Left renal pelvis (tissue), 4 donors: ENCODE measurements at places on chromosomes 2 and 18. TPM values are rescaled to one million over a fixed set of nuclear protein-coding genes. Genes with fewer than 3 reads are reported as not detected.

ZBTB7C gene
- 41.1 TPM for polyA plus RNA-seq

MBOAT2 gene
- 65.3 TPM for polyA plus RNA-seq

CPO gene
- 1.3 TPM for polyA plus RNA-seq

RAB11FIP5 gene
- polyA plus RNA-seq = 48.1 TPM

KCNK3 gene
- 0.15 TPM for polyA plus RNA-seq

IL1RN gene
- polyA plus RNA-seq = 1.4 TPM

DNA sequence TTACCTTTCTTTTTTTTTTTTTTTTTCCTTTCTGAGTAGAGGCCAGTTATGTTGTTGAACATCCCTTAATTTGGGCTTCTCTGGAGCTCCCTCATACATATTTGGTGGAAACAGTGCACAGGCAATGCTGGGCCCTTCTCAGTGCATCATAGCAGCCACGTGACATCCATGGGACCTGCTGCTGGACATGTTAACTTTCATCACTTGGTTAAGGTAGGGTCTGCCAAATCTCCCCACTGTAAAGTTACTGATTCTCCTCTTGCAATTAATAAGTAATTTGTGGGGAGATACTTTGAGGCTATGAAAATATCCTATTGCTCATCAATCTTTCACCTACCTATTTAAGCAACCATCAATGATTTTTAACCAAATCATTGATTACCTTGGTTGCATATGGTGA lies 211.5 kb upstream of the LYPD1 start:
- no peak for DNase-seq

GRCh38 chr2:54535599-54536195 lies 79.6 kb downstream of the SPTBN1 start:
- no peak for DNase-seq

DNA sequence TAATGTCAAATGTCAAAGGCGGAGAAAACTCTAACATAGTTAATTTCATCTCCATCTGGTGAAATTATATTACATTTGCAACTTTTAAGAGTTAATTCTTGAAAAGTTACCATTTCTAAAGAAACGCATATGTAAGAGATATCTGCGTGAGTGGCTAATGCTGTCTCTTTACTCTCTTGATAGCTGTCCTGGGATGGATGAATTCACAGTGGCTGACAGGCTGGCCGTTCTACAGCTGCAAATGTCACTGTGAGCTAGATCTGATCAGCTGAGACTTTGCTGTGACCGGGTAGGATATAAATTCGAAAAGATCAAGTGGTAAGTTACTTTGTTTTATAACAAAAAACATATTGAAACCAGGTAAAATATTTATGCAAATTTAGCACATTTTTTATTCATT lies 557.1 kb upstream of the DDX18 start:
- no peak for DNase-seq

GRCh38 chr2:189791338-189792042 lies 7.2 kb downstream of the PMS1 start:
- no peak for DNase-seq

- DNase-seq = no peak
These were observed 7.3 kb downstream of the MYO5B start for GRCh38 chr18:50187659-50188058.

DNA sequence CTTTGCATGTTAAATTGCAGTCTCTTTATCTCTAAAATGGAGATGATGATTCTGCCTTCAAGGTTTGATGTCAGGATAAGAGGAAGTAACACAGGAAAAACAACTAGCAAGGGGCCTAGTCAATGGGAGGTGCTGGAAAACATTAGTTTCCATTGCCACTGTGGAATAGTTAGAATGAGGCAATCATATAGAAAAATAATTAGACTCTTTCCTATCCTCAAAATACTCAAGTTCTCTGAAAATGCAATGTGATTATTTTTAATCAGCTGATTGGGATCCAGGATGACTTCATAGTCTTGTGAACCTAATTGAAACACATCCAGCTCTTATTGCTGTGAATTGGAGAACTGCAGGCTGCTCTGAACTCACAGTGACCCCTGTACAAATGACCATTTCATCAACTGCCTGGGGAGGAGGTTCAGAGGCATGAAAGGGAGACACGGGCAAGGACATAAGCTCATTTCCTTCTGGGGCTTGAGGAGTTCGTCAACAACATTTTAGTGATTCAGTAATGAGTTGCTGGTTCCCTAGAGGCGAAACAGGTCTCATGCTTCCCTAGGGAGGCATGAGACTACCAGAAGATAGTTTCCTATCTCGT lies 422.5 kb downstream of the LPIN1 start:
- DNase-seq = no peak

DNA sequence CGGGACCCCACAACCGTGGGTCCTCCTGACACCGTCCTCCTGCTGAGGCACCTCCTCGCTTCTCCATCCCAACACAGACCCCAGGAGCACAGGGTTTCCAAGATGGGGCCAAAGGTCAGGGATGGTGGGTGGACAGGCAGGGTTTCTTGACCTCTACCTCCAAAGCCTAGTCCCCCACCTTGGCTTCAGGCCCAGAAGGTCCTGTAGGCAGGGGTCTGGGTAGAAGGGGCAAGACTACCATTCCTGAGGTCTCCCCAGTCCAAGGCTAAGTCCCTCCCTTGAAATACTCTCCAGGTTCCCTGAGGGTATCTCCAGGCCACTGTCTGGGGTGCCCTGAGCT lies 7.1 kb downstream of the CYP26B1 start:
- no peak for DNase-seq

DNA sequence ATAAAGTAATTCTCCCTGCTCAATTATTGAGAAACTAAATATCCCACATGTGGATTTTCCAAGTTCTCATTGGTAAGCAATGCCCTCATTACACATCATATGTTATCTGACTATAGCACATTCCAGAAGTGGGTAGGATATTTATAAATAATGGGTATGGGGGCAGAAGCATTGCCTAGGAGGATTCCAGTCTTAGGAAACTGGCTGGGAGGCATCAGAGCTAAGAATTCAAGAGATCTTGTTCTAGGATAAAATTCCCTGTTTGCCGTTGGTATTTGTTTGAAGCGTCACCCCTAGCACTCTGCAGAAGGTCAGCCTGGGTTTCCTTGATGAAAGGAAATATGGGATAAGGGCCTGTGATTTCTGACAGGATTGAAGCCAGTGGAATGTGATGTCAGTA lies 20.1 kb downstream of the SIX2 start:
- DNase-seq = no peak

GRCh38 chr2:209574515-209574914 lies 150.7 kb downstream of the MAP2 start:
- no peak for DNase-seq

DNA sequence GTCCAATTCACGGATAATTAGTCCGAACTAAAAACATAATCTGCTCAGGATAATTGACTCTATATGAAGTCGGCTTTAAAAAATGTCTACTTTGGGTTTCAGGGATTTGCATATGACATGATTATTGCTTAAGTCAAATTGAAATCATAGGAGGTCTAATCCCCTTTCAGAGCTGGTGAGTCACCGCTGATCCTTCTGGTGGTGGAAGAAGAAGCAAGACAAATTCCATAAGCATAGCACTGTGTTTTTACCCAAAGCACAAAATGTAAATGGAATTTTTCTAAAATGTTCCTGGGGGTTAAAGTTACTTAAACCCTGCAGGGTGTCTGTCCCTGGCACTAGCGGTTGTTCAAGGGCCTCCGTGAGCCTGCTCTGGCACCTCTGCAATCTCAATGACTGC lies 460.2 kb downstream of the LRATD1 start:
- no peak for DNase-seq

DNA sequence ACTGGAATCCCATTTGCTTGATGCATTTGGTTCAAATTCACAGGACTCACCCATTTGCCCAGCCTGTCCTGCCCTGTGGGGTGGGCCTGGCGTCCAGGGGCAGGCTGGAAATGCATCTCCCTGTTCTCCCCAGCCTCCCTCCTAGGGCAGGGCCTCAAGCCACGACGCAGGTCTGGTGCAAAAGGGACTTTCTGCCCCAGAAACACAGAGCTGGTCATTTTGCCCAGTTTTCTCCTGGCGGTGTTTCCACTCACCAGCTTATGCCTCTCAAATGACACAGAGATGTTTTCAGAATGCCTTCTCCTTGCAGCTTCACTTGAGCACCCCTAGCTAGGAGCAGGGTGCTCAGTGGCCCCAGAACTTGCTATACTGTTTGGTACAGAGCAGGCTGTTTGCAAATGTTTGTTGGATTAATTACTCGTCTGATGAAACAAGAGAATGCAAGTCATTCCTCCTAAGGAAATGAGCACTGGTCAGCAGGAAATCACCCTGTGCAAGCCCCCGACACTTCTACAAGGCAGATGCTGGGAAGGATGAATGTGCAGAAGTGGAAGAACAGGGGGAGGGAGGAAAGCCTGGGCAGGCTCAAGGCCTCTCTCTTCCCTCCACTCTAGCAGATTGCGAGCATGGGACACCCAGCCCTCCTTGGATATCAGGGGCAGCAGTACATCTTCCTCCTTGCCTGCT lies 164.3 kb upstream of the APCDD1 start:
- no peak for DNase-seq

DNA sequence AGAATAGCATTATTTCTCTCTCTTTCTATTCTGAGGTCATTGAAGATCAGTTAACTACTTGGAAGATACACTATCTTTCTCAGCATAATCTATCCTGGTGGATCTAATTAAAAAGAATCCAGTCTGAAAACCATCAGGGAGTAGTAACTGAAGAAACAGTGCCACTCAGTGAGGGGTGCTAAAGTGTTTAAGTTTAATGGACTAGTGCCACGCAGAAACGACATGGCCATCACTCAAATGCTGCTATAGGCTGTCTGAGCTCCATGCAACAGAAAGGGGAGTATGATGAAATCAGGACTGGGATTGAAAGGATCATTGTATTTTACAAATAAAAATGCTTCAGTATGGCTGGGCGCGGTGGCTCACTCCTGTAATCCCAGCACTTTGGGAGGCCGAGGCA lies 23.3 kb downstream of the LRRC30 start:
- no peak for DNase-seq

- peak; percentile 22 for DNase-seq
These were observed 396 bp downstream of the CNOT9 start for GRCh38 chr2:218569038-218569431.

DNA sequence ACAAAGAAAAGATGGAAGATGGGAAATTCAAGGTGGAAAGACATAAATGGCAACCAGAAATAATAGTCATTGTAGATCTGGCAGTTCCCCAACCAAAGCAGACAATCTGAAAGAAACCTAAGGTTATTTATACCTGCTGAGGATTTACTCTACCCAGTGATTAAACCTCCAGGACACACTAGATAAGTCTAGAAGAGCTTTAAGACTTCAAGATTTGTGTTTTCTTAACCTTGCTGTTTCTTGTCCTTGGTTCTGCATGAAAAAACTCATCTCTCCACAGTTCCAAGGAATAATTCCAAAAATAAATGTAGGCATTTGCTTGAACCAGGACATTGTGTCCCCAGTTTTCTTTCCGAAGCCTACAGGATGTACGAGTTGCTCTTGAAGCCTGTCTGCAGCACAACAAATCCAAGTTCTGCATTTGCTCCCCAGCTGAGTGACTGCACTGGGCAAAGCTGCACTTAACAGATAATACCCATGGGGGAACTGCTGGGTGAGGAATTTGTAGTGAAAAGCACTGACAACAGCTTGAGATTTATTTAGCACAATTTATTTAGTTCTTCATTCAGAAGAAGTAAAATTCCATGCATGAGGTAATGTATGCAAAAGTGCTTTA lies 19.8 kb downstream of the DTNA start:
- DNase-seq = no peak

DNA sequence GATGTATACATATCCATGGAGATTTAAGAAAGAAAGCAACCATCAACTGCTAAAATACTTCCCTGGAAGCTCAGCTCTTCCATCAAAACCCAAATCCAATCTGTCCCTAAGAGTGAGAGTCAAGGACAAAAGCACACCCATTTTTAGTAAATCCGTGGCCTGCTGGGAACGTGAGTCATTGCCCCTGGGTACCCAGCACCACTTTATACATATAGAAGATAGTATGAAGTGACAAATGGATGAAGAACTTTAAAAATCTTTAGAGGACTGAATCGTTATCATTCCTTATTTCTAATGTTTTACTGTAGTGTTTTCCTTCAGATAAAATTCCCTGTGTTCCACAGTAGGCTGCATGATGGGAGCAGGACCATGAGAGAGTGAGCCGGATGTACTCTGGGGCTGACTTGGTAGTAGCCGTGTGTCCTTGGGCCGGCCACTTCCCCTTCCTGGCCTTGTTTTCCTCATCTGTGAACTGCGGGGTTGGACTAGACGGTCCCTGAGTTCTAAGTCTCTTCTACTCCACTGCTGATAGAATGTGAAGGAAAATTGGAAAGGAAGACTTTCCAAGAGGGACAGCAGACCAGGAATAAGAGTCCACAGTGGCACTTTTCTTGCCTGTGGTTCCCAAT lies 28.5 kb upstream of the CEP68 start:
- no peak for DNase-seq

DNA sequence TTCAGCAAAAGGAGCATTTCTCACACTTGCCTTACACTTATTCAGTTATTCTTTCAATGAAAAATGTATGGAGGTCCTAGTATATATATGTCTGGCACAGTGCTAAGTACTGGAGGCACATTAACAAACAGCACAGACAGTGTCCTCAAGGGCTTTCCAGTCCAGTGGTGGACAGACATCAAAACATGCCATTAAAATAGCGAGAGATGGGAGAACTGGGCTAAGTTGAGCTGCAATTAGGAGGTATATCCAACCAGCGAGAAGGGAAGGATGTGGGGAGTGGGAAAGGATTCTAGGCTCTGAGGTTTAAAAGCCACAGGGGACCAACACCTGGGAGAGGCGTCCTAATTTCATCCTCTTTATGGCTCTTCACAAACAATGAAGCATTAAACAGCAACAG lies 127.5 kb upstream of the TTC39C start:
- DNase-seq = no peak

DNA sequence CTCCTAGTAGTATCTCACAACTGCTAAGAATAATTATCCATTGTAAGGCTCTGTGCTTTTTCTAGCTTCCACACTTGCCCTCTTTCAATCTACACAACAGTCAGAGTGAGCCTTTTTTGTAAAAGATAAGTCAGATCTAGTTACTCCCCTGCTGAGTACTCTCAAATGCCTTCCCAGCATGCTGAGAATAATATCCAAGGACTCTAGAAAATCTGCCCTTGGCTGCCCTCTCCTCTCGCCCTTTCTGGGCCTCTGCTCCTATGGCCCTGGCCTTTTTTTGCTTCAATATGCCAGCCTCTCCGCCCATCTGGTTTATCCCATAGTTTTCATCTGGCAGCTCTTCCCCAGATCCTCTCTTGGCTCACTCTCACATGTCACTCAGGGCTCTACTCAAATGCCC lies 455.9 kb upstream of the UBE2E3 start:
- DNase-seq = no peak

DNA sequence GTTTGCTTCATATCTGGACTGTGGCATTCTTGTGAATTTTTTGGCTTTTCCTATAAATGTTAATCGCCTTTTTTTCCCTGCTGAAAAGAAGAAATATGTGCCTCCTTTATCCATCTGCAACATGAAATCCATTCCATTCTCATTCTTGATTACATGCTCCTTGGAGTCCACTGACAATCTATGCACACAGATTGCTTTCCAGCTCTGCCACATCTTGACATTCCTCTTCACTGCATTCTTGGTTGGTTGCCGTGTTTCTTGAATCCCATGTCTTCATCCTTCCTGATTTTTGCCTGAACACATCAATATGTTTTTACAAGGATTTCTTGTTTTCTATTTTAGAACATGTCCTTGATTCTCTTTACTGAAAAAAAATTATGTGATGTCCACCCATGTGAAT lies 26.7 kb upstream of the BIRC6 start:
- DNase-seq = no peak

- DNase-seq = no peak
These were observed 13.9 kb downstream of the SNORC start for GRCh38 chr2:232884001-232884421.
